Tibial nerve (tissue), 4 donors: ENCODE measurements at places on chromosomes 6 and 20. TPM values are rescaled to one million over a fixed set of nuclear protein-coding genes. Genes with fewer than 3 reads are reported as not detected.

The VNN1 gene
- total RNA-seq, result 1.5 TPM

DNA sequence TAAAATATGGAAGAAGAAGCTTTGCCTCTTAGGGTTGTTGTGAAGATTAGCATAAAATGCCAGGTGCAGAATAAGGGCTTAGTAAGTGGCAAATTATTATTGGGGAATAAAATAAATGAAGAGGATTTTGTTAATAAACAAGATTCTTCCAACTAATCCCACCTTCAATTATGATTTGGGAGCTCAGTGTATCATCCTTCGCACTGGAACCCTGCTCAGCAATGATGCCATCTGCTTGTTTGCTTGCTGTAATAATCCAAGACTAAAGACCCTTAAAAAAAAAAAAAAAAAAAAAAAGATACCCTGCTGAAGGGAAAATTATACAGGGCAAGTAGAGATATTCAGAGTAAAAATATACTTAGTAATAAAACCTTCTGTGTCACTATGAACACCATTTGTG, 62.0 kb upstream of the RREB1 start:
- H3K4me3 ChIP-seq, result no peak overlapping the region
- H3K4me1 ChIP-seq, result peaks cover 2% of the 10 kb centered on the region
- H3K27me3 ChIP-seq, result no peaks in the 10 kb centered on the region
- no peak overlapping the region for H3K27ac ChIP-seq

DNA sequence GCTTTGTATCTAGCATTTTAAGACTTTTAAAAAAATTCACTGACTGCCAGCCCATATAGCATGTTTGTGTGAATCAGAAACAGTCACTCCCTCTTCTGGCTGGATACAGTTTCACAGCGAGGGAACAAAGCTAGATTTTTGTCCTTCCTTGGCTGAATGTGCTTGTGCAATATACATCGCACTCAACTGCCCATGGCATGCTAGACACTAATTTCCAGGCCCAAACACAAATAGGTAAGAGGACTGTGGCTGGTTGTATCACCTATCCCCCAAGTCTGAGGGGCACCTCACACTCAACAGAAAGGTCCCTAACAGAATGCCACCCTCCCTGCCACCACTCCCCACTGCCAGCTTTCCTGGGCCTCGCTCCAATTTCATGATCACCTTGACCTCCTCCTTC, 16.2 kb upstream of the BLCAP start:
- H3K36me3 ChIP-seq, result no peaks in the 10 kb centered on the region
- H3K4me3 ChIP-seq, result no peak overlapping the region
- H3K27ac ChIP-seq, result no peak overlapping the region
- no peak for DNase-seq

DNA sequence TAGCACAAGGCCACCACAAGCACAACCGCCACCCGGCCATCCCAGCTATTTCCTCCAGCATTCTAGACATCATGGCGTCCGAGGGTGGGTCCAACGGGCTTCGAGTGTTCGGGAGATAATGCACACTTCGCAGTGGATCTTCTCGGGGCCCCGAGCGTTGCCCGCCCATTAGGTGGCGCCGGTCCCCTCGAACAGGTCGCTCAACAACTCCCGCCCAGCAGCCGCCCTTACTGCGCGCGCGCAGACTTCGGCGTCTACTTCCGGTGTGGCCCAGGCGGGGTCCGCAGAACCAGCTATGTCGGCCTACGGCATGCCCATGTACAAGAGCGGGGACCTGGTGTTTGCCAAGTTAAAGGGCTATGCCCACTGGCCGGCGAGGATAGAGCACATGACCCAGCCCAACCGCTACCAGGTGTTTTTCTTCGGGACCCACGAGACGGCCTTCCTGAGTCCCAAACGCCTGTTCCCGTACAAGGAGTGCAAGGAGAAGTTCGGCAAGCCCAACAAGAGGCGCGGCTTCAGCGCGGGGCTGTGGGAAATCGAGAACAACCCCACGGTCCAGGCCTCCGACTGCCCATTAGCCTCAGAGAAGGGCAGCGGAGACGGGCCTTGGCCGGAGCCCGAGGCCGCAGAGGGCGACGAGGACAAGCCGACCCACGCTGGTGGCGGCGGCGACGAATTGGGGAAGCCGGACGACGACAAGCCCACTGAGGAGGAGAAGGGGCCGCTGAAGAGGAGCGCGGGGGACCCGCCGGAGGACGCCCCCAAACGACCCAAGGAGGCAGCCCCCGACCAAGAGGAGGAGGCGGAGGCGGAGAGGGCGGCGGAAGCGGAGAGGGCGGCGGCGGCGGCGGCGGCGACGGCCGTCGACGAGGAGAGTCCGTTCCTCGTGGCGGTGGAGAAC, at the start of gene HDGFL1:
HDGFL1 (plus strand) TSS at position 286 of the 904 bp plus-strand sequence; CDS start at position 296, 10 bp downstream.
- no peak for DNase-seq
- no peak within 1 kb of the TSS for H3K4me3 ChIP-seq
- no peaks in the 10 kb centered on the region for H3K4me1 ChIP-seq
- no peaks in the 10 kb centered on the region for H3K27me3 ChIP-seq

GRCh38 chr6:138275976-138276375, 57.7 kb upstream of the PBOV1 start:
- no peaks in the 10 kb centered on the region for H3K27me3 ChIP-seq
- H3K4me3 ChIP-seq, result no peak overlapping the region
- H3K4me1 ChIP-seq, result no peaks in the 10 kb centered on the region
- H3K36me3 ChIP-seq, result no peaks in the 10 kb centered on the region
- H3K27ac ChIP-seq, result no peak overlapping the region
- DNase-seq, result no peak

DNA sequence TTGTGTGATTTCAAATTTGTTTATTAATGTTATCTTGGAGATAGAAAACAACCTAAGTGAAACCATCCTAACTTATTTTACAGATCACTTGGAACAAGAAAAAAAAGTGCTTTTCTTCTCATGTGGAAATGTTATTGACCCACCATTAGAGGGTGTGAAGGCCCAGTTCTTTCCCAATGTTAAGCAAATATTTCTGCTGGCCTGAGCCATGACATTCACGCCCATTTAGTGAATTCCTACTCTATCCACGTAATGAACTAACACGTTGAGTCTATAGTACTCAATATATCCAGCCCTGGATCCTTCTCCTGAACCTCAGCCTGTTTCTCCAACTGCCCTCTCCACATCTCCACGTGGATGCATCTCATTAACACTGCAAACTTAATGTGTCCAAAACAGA, 180.6 kb upstream of the ZFP64 start:
- H3K27ac ChIP-seq, result no peak overlapping the region
- no peak for DNase-seq
- H3K27me3 ChIP-seq, result no peaks in the 10 kb centered on the region

GRCh38 chr6:108589244-108589791, 28.6 kb downstream of the FOXO3 start:
- no peaks in the 10 kb centered on the region for H3K27me3 ChIP-seq
- peak overlapping the region; percentile 84 for H3K27ac ChIP-seq
- peaks cover 94% of the 10 kb centered on the region for H3K4me1 ChIP-seq
- DNase-seq, result peak; percentile 67
- H3K4me3 ChIP-seq, result no peak overlapping the region
